NCI-H446 (cell line): ENCODE measurements at places on chromosomes 3 and 15.

DNA sequence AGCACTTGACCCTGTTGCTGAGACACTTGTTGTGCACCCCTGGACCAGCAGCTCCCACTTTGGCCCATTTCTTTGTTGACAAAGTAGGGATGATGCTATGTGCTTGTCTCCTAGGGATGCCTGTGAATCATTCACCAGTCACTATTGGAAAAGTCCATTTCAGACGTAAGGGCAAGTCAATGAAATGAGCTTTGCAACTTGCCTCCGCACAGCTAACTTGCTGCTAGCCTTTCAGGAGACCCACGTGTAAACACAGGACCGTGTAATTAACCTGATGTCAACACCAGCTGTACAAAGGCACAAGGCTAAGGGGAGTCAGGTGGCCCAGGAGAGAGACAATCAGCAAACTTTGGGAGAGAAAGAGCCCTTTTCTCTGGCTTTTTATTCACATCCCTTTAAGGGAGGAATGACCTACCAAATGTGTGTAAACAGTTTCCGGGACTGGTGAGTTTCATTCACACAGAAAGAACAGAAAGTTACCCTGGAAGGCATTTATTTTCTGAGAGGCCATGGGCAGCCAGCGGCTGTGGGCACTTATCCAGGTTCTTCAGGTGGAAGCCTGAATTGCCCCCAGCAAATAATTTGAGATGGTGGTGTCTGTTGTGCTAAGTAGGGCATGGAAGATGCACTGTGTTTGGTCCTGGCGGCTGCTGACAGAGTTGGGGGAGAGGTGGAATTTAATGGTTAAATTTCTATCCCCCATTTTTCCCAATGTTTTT is 54.0 kb downstream of the TIPARP start:
- no peak for DNase-seq

GRCh38 chr3:23819599-23820360 is 14.0 kb downstream of the UBE2E1 start:
- DNase-seq = no peak

- no peak for DNase-seq
These were observed 398.4 kb upstream of the KCNMB2 start for GRCh38 chr3:178137831-178138230.

- DNase-seq = no peak
These were observed 86.2 kb downstream of the IQSEC1 start for GRCh38 chr3:12986986-12987385.
